ENCODE measurements at places on chromosomes 12 and 14. TPM values are rescaled to one million over a fixed set of nuclear protein-coding genes. Genes with fewer than 3 reads are reported as not detected.
A peak's percentile ranks its signal among the peaks of the same experiment; 100 is the strongest.

KRT85 gene
- total RNA-seq: not detected

DNA sequence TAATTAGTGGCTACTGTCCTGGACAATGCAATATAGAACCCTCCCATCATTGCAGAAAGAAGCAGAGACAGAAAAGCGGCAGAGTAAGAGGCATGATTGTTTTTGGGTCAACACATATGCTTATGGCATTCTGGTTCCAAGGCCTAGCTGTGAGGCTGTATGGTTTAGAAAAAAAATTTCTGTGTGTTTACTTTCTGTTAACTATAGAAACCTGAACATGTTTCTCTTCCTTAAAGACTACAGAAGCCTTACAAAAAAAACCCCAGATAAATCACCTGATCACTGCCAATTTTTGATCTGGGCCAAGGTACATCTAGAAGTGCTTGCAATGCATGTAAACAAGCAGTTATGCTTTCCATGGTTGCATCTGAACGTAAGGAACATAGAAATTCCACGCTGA, 100.0 kb upstream of the HECTD1 start:
- no peak for DNase-seq

DNA sequence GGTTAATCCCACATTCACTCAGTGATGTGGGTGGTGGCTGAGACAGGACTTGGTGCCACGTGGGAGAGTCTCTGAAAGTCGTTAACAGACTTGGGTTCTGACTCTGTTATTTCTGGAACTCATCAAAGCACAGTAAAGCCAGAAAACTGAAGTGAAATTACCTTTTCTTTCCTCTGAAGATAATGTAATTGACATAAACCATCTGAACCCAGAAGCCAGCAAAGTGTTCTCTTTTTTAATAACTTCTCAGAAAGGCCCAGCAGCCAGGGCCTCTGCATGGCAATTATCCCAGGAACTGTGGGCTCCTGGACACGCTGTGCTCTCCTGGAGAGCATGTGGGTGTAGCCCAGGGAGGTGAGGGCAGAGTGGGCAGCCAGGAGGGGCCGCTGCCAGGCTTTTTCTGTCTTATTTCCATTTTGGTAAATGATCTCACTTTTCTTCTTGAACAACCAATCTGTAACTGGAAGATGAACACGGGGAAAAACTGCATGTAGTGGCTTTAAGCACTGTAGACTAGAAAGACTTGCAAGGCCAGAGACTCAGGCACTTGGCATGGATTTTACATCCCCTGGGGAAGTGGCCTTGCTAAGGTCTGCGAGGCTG, 444.1 kb upstream of the TMEM132C start:
- peak; percentile 26 for DNase-seq

- peak; percentile 86 for DNase-seq
Observed at GRCh38 chr14:23306412-23307145, at the start of gene BCL2L2. Gene BCL2L2, plus strand, starts transcription at chr14:23306833. Its CDS starts 935 bp downstream, at chr14:23307768.

NPFF gene
- total RNA-seq: not detected
